ENCODE measurements at places on chromosomes 2 and 18.
A peak's percentile ranks its signal among the peaks of the same experiment; 100 is the strongest.

- DNase-seq, result no peak
Observed at GRCh38 chr2:44321360-44321759, 39.9 kb downstream of the PREPL start.

DNA sequence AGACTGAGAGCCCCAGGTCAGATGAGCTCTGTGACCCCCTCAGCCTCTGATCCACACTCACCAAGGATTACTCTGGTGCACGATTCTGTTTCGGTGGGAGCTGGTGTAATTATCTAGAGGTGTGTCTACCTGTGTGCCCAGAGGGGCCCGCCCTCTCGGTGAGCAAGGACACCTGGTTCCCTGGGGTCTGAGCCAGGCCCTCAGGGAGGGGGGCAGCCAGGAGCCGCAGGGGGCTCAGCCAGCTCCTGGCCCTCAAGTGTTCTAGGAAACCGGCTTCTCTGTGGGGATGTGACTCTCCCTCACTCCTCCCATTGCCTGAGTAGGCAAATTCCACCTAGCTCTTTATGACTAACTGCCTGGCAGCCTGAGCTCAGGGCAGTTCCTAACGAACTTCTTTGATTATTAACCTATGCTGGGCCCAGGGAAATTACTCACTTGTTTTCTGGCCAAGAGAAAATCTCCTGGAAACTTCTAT lies 17.4 kb downstream of the AGAP1 start:
- DNase-seq, result peak; percentile 13

DNA sequence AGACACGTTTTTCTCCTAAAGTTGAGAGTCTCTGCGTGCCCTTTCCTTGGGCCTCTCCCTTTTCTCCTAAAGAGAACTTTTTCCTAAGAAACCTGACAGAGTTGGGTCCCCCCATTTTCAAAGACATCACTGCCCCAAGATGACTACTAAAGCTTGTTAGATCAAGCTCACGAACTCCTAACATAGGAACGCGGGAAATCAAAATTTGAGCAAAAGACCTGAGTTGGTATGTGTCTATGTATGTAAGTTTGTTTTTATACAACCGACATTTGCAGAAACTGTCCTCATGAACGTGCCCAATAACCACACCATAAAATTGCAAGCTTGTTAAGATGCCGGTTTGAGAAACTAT lies 1.4 kb downstream of the HOXD13 start:
- DNase-seq, result no peak

DNA sequence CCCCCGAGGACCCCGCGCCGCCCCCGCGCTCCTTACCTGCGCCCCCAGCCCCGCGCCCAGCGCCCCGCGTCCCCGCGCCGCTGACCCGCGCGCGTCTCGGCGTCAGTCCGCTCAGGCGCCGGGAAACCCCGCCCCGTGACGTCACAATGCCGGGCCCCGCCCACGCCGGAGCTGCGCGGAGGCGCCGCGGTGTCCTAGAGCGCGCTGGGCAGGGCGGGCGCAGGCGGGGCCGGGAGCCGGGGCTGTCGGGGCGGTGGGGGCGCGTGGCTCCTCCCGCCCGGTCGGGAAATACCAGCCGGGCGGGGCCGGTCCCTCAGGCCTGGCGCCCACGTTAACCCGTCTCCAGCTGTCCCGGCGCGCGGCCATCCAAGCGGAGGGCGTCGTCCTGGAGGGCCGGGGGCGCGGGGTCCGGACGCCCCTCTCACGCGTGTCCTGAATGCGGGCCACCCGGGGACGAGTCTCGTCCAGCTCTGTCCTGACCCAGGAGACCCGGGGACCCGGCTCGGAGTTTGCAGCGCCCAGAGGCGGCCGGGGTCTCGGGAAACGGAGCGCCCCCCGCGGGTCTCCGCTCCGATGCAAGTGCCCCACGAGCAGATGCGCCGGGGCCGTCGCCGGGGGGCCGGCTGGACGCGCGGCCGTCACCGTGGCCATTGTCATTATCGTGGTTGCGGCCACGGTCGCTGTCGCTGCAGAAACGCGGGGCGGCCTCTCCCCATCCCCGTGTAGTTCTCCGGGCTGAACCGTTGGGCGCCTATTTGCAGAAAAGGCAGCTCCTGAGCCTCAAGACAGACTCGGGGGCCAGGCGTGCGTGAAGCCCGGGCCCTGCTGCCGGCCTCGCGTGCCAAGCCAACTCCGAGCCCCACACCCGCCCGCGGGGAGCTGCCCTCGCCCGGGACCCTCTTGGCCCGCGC lies at the start of gene SLC66A2:
Gene SLC66A2, minus strand, starts transcription at position 109 of the 911 bp plus-strand sequence. CDS start 727 bp downstream, outside the sequence.
- peak; percentile 92 for DNase-seq

DNA sequence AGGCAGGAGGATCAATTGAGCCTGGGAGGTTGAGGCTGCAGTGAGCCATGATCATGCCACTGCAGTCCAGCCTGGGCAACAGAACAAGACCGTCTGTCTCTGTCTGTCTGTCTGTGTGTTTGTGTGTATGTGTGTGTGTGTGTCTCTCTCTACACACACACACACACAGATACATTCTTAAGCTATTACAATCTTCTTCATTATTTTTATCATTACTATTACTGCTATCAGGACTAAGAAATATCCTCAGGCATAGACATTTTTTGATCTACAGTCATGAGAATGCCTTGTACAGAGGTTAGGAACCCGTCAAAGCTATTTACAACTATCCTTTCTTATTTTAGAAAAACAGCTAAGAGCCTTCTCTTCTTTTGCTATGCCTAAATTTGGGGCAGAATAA lies 207.4 kb downstream of the NEDD4L start:
- DNase-seq, result no peak

GRCh38 chr18:27854631-27855030 lies 322.3 kb downstream of the CDH2 start:
- DNase-seq, result no peak

DNA sequence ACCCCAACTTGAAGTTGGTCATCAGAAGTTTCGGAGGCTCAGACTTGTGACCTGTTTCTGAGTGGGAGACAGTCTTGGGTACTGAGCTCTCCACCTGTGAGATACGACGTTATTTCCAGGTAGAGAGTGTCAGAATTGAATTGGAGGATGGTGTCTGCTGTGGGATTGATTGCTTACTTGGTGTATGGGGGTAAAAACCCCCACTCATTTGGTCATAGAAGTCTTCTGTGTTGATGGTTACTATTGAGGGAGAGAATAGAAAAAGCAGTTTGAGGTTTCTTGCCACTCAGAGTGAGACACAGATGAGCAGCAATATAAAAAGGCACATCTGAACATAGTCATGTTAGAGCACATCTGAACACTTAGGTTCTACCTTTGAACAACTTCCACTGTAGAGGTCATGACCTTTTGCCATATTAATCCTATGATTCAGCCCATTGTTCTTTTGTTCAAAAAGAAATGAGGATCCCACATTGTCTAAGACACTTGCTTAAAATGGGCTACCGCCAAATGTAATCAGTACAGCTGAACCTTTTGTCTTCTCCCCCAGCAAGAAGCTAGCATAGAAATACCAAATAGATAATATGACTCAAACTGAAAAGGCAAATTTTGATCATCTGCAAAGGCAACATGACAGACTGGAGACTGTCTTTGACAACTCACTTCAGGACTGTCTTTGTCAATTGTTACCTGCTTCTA lies 73.3 kb downstream of the NAB1 start:
- DNase-seq, result no peak

- no peak for DNase-seq
Observed at GRCh38 chr18:75200605-75201280, 8.2 kb downstream of the PTGR3 start.

DNA sequence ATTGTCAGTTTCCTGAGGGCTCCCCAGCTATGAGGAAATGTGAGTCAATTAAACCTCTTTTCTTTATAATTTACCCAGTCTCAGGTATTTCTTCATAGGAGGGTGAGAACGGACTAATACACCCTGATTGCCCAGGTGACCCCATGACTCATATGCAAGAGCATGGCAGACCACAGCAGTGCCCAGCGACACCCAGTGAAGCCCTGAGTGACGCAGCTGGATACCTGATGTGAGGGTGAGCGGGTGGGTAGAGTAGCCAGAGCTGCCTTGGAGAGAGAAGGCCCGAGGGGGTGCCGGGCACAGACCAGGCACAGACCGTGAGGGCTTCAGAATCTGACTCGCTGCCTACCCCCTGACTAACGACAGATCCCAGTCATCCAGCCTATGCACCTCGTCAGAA lies 15.4 kb downstream of the ALPG start:
- DNase-seq, result no peak

DNA sequence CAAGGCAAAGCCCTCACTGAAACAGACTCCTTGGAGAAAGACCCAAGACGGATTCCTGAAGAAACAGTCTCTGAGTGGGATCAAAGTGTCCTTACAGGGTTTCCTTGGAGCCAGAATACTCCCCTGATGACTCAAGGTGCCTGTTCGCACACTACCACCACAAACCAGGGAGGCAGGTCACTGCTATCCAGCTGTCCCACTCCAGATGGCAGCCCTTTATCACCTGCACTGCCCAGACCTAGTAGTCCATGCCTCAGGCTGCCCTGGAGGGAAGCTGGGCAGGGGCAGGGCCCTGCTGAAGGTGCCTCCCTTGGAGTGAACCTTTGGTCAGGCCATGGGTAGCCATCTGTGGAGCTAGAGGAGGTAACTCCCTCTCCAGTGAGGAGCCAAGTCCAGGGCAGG lies 34.1 kb downstream of the TRABD2A start:
- DNase-seq, result no peak

DNA sequence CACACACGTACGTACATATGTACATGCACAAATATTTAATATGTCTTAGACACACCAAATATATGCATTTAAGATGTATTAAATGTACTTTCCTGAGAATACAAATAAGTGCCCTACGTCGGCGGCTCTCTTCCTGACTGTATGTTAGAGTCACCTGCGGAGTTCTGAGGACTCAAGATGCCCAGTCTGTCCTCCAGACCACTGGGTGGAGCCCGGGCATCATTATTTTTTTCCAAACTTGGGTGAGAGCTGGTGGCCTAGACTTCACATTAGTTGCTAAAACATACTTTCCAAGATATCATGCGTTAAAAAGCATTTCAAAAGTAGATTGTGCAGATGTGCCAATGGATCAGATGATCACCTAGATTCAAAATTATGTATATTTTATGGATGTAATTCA lies 2.9 kb downstream of the IL18R1 start:
- no peak for DNase-seq

- DNase-seq, result no peak
Observed at GRCh38 chr2:8234253-8234652, 447.6 kb upstream of the ID2 start.

- DNase-seq, result peak; percentile 5
Observed at GRCh38 chr2:218607436-218608115, at the start of gene PLCD4. TSS of gene PLCD4 (plus strand) at chr2:218607899. CDS start at chr2:218615740, 7,841 bp downstream.

DNA sequence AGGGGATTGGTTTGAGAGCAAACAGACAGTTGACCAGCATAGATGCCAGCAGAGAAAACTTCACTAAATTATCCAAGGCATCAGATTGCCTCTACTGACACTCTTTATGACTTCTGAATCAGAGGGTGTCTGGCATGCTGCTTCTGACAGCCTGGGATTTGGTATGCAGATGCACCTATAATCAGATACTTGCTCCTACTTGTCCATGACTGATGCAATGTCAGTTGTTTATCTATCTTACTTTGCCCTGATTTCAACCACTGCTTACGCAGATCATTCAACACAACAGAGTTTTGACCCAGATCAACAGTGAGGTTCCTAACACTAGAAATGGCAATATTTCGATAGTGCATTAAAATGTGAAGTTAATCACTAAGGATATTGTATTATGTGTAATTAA lies 22.6 kb upstream of the CALCRL start:
- DNase-seq, result no peak

DNA sequence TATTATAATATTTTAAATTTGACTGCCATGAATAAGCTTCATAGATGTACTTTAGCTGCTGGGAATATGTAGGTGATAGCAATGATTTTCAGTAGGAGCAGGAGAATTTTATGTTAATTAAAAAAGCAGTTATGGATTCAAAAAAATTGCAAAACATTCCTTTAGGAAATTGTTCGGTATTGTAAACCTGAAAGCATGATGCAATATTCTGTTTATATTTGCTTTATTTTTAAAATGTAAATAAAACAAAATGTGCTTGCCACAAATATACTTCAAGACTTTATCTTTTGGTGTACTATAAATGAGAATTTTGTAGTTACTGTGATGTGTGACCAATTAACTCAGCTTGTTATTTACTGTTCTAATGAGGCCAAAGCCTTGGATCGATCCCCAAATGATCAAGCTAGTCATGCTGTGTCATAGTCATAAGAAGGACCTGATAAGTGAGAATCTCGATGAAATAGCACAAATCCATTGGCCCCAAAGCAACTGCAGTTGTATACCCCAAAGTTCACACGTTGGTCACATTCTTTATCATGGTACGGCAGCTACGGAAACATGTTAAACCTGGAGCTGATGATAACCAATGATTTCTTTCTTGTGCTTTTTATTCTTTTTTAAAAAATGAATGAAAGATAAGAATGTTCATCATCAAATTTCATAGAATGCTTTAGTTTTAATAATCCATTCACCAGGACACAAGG lies 23.6 kb upstream of the ATIC start:
- no peak for DNase-seq

DNA sequence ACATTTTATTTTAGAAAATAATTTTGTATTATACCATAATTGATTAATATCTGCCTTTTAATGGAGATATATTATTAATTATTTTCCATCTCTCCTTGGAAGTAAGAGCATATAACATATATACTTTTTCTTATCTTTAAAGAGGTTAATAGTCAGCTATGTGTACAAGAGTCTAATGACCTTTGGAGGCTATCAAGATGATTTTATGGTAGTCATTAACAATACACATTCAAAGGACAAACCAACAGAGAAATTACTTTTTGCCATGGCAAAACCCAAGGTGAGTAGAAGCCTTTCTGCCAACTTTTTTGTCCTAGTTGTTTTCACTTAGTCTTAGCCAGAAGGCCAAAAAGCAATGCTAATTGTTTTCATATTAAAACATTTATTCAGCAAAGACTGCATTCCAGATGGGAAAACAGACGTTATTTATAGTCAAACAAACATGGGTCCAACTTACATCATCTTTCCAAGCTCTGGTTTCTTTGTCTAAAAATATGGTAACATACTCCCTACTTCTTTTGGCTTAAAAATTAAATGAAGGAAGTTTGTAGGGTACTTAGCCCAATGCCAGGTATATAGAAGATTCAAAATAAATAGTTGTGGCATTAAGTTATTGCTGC lies 9.6 kb upstream of the DYNC2LI1 start:
- no peak for DNase-seq

GRCh38 chr2:55047677-55048299 lies 2.5 kb downstream of the RTN4 start:
- DNase-seq, result no peak

- peak; percentile 8 for DNase-seq
Observed at GRCh38 chr18:2994603-2995432, 18.1 kb downstream of the LPIN2 start.

All from COR-L47 (cell line).